ENCODE measurements at places on chromosomes 6 and 20. TPM values are rescaled to one million over a fixed set of nuclear protein-coding genes. Genes with fewer than 3 reads are reported as not detected.
A peak's percentile ranks its signal among the peaks of the same experiment; 100 is the strongest.

DNA sequence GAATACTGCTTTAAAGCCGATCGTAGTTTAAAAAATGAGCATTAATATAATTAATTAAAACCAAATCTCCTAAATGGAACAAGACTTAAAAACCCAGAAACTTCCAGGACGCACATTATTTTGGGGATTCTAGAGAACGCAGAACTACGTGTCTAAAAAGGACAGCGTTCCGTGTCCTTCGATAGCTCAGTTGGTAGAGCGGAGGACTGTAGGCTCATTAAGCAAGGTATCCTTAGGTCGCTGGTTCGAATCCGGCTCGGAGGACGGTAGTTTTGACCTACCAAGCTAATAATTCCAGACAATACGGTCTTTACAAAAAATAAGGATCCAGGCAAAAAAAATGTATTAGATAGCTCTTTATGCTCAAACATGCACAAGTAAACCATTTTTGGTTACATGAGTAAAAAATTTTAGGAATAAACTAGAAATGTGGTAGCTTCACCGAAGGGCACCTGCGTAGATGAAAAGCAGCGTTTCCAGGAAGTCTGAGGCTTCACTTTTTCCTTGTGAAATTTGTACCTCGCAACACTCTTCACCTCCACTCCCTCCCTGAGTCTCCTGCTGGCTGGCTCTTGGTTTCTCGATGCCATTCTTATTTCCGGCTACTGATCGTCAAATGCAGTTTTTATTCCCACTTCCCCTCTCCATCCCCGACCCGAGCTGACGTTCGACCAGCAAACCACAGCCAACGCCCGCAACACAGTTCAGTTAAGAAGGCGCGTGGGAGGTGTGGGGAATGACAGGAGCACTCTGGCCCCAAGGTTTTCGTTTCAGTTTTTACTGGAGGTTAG lies 19.6 kb upstream of the ABT1 start:
- H3K4me3 ChIP-seq, result peak overlapping the region; percentile 41
- peaks cover 40% of the 10 kb centered on the region for H3K27me3 ChIP-seq
- no peaks in the 10 kb centered on the region for H3K4me1 ChIP-seq
- H3K36me3 ChIP-seq, result no peaks in the 10 kb centered on the region

- no peaks in the 10 kb centered on the region for H3K36me3 ChIP-seq
- DNase-seq, result no peak
- H3K4me1 ChIP-seq, result peaks cover under 1% of the 10 kb centered on the region
- peak within 1 kb of the TSS; percentile 49 for H3K4me3 ChIP-seq
- H3K27ac ChIP-seq, result peak within 1 kb of the TSS; percentile 64
These were observed at the start of gene PTGIS for GRCh38 chr20:49567421-49568277. Gene PTGIS, minus strand, starts transcription at chr20:49568137. Its CDS starts 21 bp downstream, at chr20:49568116.

DNA sequence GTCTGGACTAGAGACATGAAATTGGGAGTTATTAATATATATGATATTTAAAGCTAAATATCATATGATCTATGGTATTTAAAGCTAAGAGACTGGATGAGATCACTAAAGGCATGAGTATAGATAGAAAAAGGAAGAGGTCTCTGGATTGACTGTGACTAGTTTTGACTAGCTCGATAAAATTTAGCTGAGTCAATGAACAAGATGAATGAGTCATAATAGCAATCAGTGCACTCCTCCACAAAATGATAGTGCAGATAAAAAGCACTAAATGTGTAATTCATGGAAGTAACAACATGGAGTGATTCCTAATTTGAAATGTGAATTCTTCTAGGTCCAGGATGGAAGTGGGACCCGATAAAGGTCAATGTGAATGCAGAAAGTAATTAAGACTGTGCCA lies 127.4 kb downstream of the PFDN4 start:
- no peak for DNase-seq
- H3K27me3 ChIP-seq, result no peaks in the 10 kb centered on the region
- H3K27ac ChIP-seq, result no peak overlapping the region
- H3K36me3 ChIP-seq, result no peaks in the 10 kb centered on the region

DNA sequence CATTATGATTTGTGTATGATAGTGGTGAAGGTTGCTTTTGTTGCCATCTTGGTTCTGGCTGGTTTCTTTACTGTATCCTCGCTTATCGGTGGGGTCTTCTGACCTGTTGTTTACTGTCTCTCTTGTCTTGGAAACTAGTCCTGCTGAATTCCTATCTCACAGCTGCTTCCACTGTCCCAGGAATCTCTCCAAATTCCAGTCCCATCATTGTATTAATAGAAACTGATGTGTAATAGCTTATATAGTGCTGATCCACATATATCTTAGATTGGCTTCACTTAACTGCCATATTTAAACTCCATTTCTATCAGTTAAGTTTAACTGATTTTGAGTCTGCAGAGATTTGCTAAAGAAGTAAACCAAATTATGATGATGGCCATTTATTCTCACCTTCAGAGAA lies 5.9 kb downstream of the GTF2H5 start:
- no peak overlapping the region for H3K4me3 ChIP-seq
- H3K36me3 ChIP-seq, result no peaks in the 10 kb centered on the region

- no peaks in the 10 kb centered on the region for H3K36me3 ChIP-seq
- H3K4me3 ChIP-seq, result no peak overlapping the region
These were observed 269.6 kb downstream of the CD109 start for GRCh38 chr6:73965539-73966029.

GRCh38 chr6:141580131-141580530 lies 552.6 kb upstream of the GJE1 start:
- H3K27me3 ChIP-seq, result no peaks in the 10 kb centered on the region
- no peak overlapping the region for H3K4me3 ChIP-seq
- no peak for DNase-seq
- no peak overlapping the region for H3K27ac ChIP-seq

DNA sequence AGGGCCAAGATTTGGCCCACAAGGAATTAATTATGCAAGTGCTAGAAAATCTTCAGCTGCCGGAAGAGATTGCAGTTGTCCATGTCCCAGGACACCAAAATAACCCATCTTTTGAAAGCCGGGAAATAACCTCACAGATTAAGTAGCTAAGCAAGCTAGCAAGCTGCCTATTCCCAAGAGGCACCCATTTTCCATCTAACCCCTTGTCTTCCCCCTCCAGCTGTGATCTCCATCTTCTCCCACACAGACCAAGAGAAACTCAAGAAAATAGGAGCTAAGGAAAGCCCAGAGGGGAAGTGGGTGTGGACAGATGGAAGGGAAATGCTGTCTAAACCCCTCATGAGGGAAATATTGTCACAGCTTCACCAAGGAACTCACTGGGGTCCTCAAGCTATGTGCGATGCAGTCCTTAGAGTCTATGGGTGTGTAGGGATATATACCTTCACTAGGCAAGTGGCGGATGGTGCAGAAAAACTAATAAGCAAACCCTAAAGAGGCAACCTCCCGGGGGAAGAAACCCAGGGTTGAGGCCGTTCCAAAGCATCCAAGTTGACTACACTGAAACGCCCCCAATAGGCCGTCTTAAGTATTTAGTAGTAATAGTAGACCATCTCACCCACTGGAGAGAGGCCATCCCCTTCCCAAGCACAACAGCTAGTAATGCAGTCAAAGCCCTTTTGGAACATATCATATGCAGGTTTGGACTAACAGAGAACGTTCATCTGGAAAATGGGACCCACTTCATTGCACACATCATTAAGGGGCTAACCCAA lies 64.3 kb upstream of the PRSS16 start:
- H3K27ac ChIP-seq, result no peak overlapping the region
- no peak overlapping the region for H3K4me3 ChIP-seq
- no peaks in the 10 kb centered on the region for H3K36me3 ChIP-seq
- no peaks in the 10 kb centered on the region for H3K27me3 ChIP-seq
- H3K4me1 ChIP-seq, result peaks cover 3% of the 10 kb centered on the region
- DNase-seq, result no peak

DNA sequence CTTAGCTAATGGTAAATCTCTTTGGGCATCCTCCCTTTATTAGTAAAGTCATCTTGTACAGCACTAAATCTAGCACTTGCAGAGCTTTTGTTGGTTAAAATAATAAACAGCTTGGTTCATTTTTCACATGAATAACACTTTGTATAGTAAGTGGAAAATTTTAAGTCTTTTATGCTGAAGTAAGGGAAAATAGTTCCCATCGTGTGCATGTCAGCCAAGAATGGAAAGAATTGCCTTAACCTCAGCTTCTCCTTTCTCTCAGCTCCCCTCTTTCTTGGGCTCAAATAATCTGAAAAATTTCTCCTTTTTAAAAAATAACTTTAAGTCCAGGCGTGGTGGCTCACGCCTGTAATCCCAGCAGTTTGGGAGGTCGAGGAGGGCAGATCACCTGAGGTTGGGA lies 16.6 kb downstream of the SNRPC start:
- no peaks in the 10 kb centered on the region for H3K27me3 ChIP-seq
- no peak for DNase-seq
- H3K36me3 ChIP-seq, result peaks cover 48% of the 10 kb centered on the region
- no peaks in the 10 kb centered on the region for H3K4me1 ChIP-seq
- no peak overlapping the region for H3K4me3 ChIP-seq
- H3K27ac ChIP-seq, result no peak overlapping the region

GRCh38 chr6:40936818-40937251 lies 102.2 kb downstream of the UNC5CL start:
- no peaks in the 10 kb centered on the region for H3K36me3 ChIP-seq
- no peaks in the 10 kb centered on the region for H3K27me3 ChIP-seq
- no peak for DNase-seq

DNA sequence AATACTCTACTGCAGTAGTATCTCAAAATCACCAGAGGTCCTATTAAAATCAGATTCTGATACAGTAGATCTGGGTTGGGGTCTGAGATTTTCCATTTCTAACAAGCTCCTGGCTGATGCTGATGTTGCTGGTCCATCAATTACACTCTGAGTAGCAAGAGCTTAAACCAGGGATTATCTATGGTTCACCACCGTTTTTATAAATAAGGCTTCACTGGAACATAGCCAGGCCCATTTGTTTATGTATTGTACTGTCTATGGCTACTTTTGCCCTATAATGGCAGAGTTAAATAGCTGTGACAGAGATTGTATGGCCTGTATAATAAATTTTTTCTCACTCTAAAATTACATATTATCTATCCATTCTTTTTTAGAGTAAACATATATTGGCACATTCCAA lies 53.0 kb downstream of the NUDT3 start:
- no peak overlapping the region for H3K4me3 ChIP-seq
- DNase-seq, result no peak
- no peaks in the 10 kb centered on the region for H3K27me3 ChIP-seq
- no peaks in the 10 kb centered on the region for H3K36me3 ChIP-seq

DNA sequence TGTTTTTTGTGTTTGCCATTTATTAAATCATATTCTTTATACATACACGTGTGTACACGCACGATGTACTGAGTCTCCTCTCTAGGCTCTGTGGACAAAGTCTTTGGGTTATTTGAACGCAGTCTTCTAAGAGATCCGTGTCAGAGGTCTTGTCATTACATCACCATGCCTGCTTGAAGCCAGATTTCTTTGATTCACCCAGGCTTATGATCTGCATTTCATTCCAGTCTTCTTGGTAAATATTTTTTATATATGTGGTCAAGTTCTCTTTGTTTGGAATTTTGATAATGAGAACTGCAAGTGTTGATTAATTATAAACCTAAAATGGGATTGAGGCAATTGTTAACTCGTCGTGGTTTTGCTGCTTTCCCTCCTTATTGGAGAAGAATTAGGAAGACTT lies 34.6 kb downstream of the KCNS1 start:
- peaks cover 3% of the 10 kb centered on the region for H3K4me1 ChIP-seq
- no peaks in the 10 kb centered on the region for H3K36me3 ChIP-seq
- no peaks in the 10 kb centered on the region for H3K27me3 ChIP-seq
- no peak overlapping the region for H3K27ac ChIP-seq
- DNase-seq, result no peak

- H3K4me3 ChIP-seq, result peak overlapping the region; percentile 88
- peak overlapping the region; percentile 88 for H3K27ac ChIP-seq
- H3K27me3 ChIP-seq, result no peaks in the 10 kb centered on the region
- DNase-seq, result peak; percentile 67
These were observed 572 bp downstream of the DSE start for GRCh38 chr6:116371120-116371917.

GRCh38 chr6:20223141-20223540 lies 10.9 kb upstream of the MBOAT1 start:
- H3K27ac ChIP-seq, result no peak overlapping the region
- H3K4me3 ChIP-seq, result no peak overlapping the region
- DNase-seq, result no peak
- no peaks in the 10 kb centered on the region for H3K36me3 ChIP-seq
- no peaks in the 10 kb centered on the region for H3K27me3 ChIP-seq

DNA sequence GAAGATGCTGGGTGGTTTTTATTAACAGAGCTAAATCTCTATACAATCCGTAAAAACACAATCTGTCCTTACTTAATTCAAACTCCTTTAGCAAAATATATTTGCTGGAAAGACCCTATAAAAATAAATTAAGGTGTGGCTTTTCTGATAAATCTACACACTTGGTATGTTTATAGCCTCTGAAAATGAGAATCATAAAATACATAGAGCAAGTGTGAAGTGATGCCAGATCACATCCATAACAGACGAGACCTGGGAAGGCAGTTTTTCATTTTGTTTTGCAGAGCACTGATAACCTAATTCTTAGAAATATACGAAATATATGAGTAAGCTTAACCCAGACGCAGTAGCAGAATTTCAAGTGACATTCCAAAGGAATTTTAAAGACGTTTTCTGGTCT lies 10.4 kb upstream of the DDO start:
- H3K27ac ChIP-seq, result no peak overlapping the region
- no peak for DNase-seq
- no peaks in the 10 kb centered on the region for H3K4me1 ChIP-seq
- no peak overlapping the region for H3K4me3 ChIP-seq

DNA sequence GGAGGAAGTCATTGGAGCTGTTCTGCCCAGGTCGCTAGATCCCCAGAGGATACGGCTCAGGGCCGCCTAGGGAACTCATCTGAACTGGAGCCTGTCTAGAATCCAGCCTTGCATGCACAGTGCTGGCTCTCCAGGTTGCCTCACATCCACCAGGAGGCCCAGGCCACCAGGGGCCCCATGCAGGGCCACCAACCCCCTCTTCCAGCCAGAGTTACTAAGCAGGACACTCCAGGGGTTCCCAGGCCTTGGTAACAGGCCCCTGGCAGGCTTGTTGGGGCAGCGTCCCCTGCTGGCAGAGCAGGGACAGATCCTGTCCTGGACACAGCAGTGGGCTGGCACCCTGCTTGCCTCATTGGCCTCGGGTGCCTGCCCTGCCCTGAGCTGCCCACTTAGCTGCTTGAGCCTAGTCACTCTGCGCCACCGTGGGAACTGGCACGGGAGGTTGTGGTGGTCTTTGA lies 35.3 kb downstream of the EFCAB8 start:
- no peaks in the 10 kb centered on the region for H3K4me1 ChIP-seq
- DNase-seq, result no peak
- no peaks in the 10 kb centered on the region for H3K36me3 ChIP-seq
- H3K27me3 ChIP-seq, result no peaks in the 10 kb centered on the region
- no peak overlapping the region for H3K4me3 ChIP-seq
- H3K27ac ChIP-seq, result no peak overlapping the region

Gene CST8
- not detected for total RNA-seq

Gene PPIL1
- total RNA-seq, result 18.7 TPM

Gene ATG5
- total RNA-seq, result 21.3 TPM

Gene PTK7
- 0.15 TPM for total RNA-seq

Gene ZHX3
- total RNA-seq, result 30.0 TPM

Gene MRPS26
- total RNA-seq, result 61.4 TPM

Gene DEF6
- total RNA-seq, result 0.15 TPM

Gene ZC2HC1B
- not detected for total RNA-seq

Gene COL9A1
- not detected for total RNA-seq

Gene COL19A1
- 0.65 TPM for total RNA-seq

Gene CLPSL2
- not detected for total RNA-seq

Gene WFDC5
- not detected for total RNA-seq

Gene CCR6
- total RNA-seq, result not detected
